Natural killer cell treated with Interleukin-12 subunit alpha and Interleukin-12 subunit beta and Interleukin-15 and Interleukin-18, amount 100 ng/mL, for 72 hours (primary cell): ENCODE measurements at places on chromosomes 5 and 9. TPM values are rescaled to one million over a fixed set of nuclear protein-coding genes. Genes with fewer than 3 reads are reported as not detected.

GRCh38 chr9:96491079-96491879 is 41.3 kb downstream of the HABP4 start:
- H3K27me3 ChIP-seq = no peaks in the 10 kb centered on the region
- DNase-seq = no peak
- H3K36me3 ChIP-seq = no peaks in the 10 kb centered on the region

DNA sequence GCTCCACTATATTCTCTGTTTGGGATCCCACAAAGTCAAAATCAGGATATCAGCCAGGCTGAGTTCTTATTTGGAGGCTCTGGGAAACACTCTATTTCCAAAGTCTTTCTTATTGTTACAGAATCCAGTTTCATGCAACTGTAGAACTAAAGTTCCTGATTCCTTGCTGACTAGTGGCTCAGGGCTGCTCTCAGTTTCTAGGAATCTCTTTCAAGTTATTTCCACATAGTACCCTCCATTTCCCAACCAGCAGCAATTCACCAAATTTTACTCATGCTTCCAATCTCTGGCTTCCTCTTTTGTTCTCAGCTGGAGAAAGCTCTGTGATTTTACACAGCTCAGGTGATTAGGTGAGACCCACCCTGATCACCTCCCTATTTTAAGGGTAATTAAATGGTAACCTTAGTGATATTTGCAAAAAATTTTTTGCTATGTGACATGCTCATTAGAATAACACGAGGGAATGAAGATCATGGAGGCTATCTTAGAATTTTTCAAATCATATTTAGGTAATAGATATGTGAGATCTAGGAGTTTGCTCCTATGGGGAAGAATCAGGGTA is 794.9 kb upstream of the ARRDC3 start:
- H3K27ac ChIP-seq = no peak overlapping the region
- no peaks in the 10 kb centered on the region for H3K4me1 ChIP-seq
- H3K4me3 ChIP-seq = no peak overlapping the region
- H3K36me3 ChIP-seq = no peaks in the 10 kb centered on the region
- DNase-seq = no peak
- H3K27me3 ChIP-seq = no peaks in the 10 kb centered on the region

GRCh38 chr5:9362600-9362999 is 183.3 kb downstream of the SEMA5A start:
- DNase-seq = no peak
- no peaks in the 10 kb centered on the region for H3K4me1 ChIP-seq
- H3K36me3 ChIP-seq = peaks cover 5% of the 10 kb centered on the region
- no peak overlapping the region for H3K27ac ChIP-seq
- no peaks in the 10 kb centered on the region for H3K27me3 ChIP-seq
- H3K4me3 ChIP-seq = no peak overlapping the region

- H3K4me1 ChIP-seq = no peaks in the 10 kb centered on the region
- DNase-seq = no peak
- H3K4me3 ChIP-seq = no peak overlapping the region
- no peaks in the 10 kb centered on the region for H3K36me3 ChIP-seq
- H3K27ac ChIP-seq = no peak overlapping the region
Observed at GRCh38 chr5:153523211-153523610, 32.7 kb downstream of the GRIA1 start.

GRCh38 chr5:42636946-42637345 is 119.7 kb upstream of the CCDC152 start:
- H3K4me1 ChIP-seq = no peaks in the 10 kb centered on the region
- no peak for DNase-seq
- H3K27ac ChIP-seq = no peak overlapping the region
- peaks cover 20% of the 10 kb centered on the region for H3K27me3 ChIP-seq
- H3K36me3 ChIP-seq = no peaks in the 10 kb centered on the region

DNA sequence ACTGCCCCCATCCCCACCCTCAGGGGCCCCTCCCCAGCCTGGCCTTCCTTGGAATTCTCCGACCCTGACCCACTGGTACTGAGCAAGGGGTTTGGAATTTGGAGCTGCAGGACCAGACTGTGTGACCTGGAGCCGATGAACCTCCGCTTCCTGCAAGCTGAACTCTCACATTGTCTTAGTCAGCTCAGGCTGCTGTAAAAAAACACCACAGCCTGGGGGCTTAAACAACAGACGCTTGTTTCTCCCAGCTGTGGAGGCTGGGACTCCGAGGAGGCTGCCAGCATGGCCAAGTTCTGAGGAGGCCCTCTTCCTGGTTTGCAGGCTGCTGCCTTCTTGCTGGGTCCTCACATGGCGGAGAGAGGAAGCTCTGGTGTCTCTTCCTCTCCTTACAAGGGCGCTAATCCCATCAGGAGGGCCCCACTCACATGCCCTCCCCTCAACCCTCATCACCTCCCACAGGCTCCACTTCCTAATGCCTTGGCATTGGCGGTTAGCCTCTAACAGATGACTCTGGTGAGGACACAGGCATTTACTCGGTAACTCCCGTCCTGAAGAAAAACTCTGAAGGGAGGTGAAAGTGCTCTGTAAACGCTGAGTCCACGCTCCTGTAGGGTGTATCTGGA is 42.4 kb downstream of the C5orf15 start:
- peaks cover 8% of the 10 kb centered on the region for H3K4me1 ChIP-seq
- no peak overlapping the region for H3K27ac ChIP-seq
- H3K27me3 ChIP-seq = peaks cover 11% of the 10 kb centered on the region
- no peak overlapping the region for H3K4me3 ChIP-seq

The STC2 gene
- total RNA-seq = 0.78 TPM

The NLN gene
- 8.7 TPM for total RNA-seq
